Large intestine (tissue), 12 donors: ENCODE measurements at places on chromosomes 5 and 9.

GRCh38 chr5:22844636-22845035 is 8.5 kb downstream of the CDH12 start:
- DNase-seq = no peak

DNA sequence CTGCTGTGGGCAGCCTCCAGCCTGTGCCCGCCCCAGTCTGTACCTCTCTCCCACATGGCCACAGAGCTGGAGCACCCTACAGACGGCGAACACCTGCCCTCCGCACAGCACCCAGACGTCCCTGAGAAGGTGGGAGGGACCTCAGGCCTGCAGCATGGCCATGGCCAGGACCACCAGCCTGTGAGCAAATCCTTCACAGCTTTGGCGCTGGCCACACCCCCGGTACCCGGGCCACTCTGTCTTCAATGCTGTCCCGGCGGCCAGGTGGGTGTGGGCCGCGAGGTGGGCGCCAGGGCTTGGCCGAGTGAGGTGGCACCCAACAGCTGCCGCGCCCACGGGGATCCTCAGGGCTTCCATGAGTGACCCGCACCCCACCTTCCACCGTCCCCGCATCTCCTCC is 18.7 kb downstream of the NOTCH1 start:
- DNase-seq = no peak

DNA sequence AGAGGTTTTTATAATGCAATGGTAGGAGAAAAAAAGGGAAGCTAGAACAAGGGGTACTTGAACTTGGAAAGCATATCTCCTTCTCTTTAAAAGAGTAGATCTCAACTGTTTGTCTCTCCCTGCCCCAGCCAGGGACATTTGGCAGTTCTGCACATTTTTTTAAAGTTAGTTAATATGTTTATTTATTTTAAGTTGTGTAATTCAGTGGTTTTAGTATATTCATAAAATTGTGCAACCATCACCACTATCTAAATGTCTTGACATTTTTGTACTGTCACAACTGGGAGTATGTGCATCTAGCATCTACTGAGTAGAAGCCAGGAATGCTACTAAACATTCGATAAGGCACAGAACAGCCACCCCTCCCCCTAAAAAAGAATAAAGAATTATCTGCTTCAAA is 103.5 kb upstream of the DPYSL3 start:
- DNase-seq = no peak

DNA sequence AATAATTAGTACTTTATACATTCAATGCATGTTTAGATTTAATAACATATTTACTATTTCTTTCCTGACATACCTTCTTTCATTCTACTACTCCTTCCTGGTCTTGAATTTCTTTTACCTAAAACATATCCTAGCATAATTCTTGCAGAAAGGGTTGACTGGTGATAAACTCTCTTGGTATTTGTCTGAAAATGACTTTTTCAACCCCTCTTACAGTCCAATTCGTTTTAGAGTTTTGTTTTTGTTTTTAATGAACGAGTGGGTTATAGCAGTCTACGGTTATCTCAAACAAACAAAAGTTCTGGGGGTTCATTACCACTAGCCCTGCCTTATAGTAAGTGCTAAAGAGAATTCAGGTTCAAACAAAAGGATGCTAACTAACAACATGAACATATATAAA is 69.6 kb upstream of the ALDH1B1 start:
- DNase-seq = no peak

DNA sequence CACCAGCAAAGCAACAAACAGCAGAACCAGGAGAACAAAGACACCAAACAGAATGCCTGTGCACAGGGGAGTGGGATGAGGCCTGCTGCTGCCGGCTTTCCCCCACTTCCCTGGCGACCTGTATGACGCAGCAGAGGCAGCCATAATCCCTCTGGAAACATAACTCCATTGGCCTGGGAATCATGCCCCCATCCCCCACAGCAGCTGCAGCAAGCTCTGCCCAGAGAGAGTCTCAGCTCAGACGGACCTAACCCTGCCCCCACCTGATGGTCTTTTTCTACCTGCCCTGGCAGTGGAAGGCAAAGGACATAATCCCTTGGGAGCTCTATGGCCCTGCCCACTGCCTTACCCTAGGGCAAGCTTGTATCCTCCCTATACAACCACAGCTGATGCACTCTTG is 81.8 kb upstream of the FANCC start:
- no peak for DNase-seq

GRCh38 chr5:16916262-16916878 is 19.7 kb downstream of the MYO10 start:
- DNase-seq = no peak

DNA sequence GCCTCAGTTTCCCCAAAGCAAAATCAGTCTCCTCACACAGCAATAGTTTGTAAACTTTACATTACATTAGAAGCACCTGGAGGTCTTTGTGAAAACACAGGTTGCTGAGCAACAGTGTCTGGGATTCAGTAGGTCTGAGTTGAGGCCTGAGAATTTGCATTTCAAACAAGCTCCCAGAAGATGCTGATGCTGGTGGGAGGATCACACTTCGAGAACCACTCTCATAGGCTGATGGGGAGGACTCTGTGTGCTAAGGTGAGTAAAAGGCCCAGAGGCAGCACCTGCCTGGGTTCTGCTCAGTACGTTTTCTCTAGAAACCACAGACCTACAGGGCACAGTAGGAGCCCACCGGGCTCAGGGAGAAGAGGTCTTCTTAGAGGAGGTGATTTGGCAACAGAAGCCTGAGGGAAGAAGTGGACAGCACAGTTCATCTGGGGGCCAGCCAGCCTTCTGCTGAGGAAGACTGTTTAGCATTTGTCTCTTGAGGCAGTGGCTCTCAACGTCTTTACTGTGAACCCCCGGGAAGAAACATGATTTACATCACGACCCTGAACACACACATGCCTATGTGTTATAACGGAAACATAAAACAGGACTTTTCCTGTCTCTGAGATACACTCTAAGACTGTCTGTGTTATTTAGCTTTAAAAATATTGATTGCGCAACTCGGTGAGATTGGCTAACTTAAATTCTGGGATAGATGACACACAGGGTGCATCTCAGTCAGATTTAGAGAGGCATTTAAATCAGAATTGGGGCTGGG is 24.8 kb upstream of the DENND1A start:
- no peak for DNase-seq

DNA sequence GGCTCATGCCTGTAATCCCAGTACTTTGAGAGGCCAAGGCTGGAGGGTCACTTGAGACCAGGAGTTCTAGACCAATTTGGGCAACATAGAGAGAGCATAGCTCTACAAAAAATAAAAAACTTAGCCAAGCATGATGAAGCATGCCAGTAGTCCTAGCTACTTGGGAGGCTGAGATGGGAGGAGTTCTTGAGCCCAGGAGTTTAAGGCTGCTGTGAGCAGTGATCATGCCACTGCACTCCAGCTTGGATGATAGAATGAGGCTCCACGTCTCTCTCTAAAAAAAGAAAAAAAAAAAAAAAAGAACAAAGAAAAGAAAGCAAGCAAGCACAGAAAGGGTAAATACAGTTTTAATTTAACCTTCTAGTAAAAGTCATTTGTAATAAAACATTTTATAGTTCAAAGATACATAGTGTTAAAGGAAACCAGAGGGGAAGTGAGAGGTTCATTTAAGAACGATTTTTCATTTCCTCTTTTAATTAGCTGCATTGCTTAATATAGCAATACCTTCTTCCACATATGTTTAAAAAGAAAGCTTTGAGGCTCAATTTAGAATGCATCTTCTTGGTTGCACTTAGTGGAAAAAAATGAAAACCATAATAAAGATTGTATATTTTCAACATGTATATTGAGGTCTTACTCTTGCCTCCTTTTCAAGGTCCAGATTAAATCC is 14.9 kb downstream of the GAPT start:
- no peak for DNase-seq

- no peak for DNase-seq
Measured at GRCh38 chr9:84841931-84842330, 172.4 kb downstream of the NTRK2 start.

DNA sequence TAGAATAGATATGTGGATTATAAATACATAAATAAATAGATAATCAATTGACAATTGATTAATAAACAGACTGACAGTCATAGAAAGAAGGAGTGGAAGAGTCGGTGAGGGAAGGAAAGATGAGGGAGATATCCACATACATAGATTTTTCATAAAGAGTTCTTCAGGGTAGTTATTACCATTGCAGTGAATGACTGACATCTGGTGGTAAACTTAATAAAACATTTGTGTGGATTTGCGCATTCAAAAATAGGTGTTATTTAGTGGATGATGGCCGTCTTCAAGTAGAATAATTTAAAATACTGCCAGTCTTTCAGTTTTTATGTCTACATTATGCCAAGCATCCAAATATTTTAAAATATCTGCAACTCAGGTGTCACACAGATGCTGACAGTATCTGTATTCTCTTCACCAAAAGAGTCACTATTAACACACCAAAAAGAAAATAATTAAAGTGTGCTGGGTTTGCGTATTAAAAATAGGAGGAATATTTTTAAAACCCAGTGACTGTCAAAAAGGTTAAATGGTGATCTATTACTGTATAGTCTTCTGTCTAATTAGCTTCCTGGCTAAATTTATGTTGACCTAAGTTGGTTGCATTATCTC is 78.8 kb downstream of the GIN1 start:
- peak; percentile 11 for DNase-seq

- peak; percentile 33 for DNase-seq
Measured at GRCh38 chr9:33418090-33418489, 15.7 kb upstream of the AQP7 start.

GRCh38 chr5:8686707-8687106 is 817.8 kb downstream of the MTRR start:
- DNase-seq = no peak

DNA sequence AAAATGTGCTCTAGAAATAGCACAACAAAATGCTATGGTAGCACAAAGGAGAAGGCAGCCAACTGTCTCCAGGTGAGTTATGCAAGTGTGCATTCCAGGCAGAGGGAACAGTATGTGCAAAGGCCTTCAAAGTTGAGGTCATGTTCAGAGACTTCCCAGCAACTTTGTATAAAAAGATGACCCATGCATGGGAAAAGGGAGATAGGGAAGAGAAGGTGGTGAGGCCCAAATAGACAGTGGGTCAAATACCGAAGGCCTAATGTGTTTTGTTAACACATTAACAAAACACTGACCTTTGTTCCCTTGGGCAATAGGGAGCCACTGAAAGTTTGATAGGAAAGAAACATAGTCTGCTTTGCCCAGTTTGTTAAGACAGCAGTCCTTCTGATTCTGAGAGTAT is 445.3 kb downstream of the EBF1 start:
- no peak for DNase-seq

DNA sequence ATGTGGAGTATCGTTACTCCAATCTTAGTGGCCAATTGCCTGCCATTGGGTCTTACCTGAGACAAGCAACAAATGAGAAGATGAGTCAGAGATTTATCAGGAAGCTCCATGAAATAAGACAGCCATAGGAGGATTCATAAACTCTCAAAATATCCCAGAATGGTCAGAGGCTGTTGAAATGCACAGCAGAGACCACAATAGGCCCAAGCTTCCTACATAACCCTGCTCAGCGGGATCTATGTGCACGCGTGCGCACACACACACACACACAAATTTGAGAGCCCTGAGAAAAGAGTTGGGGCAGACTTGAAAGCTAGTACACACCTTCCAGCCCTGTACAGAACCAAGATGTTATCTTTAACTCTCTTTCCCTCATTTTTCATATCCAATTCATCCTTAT is 9.8 kb downstream of the UIMC1 start:
- DNase-seq = no peak

- DNase-seq = no peak
Measured at GRCh38 chr5:34003941-34004340, 3.9 kb downstream of the AMACR start.

- DNase-seq = no peak
Measured at GRCh38 chr9:76855015-76855414, 50.9 kb downstream of the PRUNE2 start.

- no peak for DNase-seq
Measured at GRCh38 chr5:92912283-92912682, 668.7 kb downstream of the NR2F1-AS1 start.

- no peak for DNase-seq
Measured at GRCh38 chr9:106076711-106077110, 382.4 kb downstream of the TMEM38B start.

DNA sequence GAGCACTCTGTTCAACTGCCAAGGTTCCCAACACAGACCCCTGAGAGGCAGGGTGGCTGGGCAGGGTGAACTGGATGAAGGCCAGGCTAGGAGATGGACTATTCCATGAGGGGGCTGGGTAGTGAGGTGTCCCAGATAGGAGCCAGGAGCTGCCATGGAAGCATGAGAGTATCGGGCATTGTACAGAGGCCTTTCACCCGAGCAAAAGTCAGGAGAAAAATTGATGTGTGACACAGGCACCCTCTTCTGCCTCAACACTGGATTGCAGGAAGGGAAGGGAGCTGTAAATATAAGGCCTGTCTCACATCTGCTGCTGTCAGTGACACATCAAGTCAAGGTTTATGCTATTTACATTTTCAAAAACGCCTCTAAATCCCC is 74.6 kb downstream of the UBAP1 start:
- no peak for DNase-seq

GRCh38 chr9:5499889-5500398 is 10.4 kb upstream of the PDCD1LG2 start:
- peak; percentile 8 for DNase-seq

DNA sequence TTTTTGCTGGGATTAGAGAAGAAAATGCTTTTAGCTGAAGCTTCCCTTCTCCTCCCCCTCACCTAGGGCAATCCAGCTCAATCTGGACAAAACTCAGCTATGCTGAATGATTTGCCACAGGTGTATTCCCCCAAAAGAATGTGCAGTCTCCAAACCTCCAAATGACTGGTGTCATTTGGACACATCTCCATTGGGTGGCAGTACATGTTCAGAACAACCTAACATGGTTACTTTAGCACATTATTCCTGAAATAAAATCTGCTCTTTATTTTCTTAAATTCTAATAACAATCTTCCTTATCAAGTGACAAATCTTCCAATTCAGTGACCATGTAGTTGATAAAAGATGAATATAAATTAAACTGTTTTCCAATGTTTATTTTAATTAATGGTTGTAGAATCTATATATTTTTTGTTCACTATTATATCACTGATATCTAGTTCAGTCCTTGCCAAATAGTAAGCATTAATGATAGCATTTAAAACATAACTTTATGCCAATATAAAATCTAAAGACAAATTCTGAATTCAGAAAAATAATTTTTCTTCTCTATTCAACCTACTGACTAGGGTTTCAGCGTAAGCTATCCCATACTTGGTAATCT is 61.3 kb upstream of the MOCS2 start:
- DNase-seq = no peak

DNA sequence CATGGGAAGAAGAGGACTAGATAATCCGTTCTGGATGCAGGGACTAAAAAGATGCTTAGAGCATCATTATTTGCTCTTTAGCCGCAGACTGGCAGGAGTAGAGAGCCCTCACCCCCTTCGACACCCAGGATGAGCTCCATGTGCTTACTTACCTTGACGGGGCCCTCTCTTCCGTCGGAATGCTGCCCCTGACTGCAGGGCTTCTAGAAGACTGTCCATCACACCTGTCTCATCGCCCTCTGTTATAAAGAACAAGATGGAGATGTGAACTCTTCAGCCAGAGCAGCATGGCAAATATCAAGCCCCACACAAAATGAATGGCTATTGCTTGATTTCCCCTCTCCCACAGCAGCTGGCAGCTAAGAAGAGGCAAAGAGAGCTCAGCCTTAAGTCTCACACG is 35.1 kb downstream of the PCDHGC5 start:
- no peak for DNase-seq

GRCh38 chr5:10337986-10338385 is 15.5 kb upstream of the MARCHF6 start:
- no peak for DNase-seq
